Vagina (tissue), 2 donors: ENCODE measurements at places on chromosomes 7 and 10.

DNA sequence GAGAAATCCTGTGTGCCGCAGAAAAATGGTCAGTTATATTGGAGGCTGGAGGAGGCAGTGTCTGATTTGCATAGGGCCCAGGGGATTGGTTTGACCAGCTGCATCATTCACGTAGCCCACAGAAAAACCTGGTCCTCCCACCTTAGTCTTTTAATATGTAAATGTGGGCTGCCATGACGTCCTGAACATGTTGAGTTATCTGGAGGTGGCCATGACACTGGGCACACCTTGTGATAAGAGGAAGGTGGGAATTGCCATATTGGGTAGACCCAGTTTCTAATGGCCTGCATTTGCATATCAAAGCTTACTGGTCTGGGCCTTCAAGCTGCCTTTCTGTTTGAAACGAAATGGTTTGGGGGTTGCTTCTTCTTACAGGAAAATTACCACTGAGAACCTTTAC lies 162.2 kb downstream of the AHR start:
- no peak for DNase-seq

- DNase-seq: no peak
Observed at GRCh38 chr7:30796105-30796869, 25.1 kb downstream of the MINDY4 start.

GRCh38 chr10:5045095-5045494 lies 41.4 kb upstream of the AKR1C2 start:
- DNase-seq: no peak

DNA sequence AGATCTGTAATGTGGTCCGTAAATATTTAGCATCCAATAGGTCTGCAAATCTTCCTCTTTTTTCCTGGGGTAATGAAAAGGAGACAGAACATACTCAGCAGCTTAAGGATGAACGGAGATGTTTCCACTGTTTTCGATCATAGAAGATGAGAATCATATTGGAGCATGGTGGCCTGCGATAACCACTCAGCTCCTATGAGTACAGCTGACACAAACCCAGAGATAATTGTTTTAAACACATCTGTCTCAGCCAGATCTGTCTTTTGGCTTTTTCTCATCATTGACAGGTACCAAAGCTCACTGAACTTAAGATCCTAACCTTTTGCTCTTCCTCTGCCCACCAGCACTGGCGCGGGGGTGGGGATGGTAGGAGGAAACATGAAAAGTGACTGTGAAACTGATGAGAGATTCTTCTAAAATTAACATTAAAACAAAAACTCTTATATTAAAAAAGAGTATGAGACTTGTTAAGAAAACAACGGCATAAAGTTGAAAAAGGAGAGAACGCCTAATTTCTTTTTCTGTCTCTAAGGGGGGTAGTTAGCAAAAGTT lies 71.0 kb downstream of the SVOPL start:
- DNase-seq: no peak

GRCh38 chr7:140160308-140160707 lies 16.5 kb downstream of the KDM7A start:
- DNase-seq: no peak
